ENCODE measurements at places on chromosomes 3 and 15.

DNA sequence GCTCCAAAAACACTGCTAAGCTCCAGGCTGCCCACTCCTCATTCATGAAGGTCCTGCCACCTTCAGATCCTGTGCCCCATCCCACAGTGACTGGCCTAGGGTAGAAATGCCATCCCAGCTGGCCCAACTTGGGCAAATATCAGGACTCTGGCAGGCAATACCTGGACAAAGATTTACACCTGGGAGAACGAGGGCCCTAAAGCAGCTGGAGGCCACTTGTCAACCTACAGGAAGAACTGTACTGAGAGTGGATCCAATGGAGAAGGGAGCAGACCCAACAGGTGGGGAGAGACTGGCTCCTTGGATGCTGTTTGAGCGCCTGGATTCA lies 57.1 kb upstream of the GATA2 start:
- H3K4me1 ChIP-seq = peaks cover 58% of the 10 kb centered on the region
- H3K4me3 ChIP-seq = no peak overlapping the region

DNA sequence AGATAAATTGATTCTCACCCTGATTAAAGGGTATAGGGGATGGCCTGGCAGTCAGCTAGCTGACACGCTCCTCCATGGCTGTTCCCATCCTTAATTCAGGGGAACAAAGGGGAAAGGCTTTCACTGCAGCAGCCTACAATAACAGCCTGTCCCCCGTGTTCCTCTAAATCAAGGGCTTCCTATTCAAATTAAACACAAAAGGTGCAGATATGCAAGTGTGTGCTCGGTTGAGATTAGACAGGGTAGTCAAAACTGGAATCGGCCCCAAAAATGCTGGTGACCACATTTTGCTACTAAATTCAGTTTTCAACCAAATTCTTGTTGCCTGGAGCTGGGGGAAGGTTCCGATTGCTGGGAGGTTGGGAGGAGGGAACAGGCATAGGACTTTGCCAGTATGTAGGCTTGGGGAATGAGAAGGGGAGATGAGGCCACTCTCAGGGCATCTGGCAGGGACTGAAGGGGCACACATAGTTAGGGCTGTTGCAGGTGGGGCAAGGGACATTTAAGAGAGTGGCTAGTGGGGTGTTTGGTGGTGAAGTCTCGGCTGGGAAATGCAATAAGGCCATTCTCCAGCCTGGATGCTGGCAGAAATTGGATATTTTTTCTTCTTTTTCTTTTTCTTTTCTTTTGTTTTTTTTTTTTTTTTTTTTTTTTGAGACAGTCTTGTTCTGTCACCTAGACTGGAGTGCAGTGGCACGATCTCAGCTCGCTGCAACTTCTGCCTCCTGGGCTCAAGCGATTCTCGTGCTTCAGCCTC lies 32.9 kb upstream of the CTSH start:
- DNase-seq = no peak
- peaks cover 19% of the 10 kb centered on the region for H3K27me3 ChIP-seq
- peaks cover 8% of the 10 kb centered on the region for H3K4me1 ChIP-seq
- no peaks in the 10 kb centered on the region for H3K36me3 ChIP-seq
- no peak overlapping the region for H3K4me3 ChIP-seq

- no peak overlapping the region for H3K4me3 ChIP-seq
- no peak for DNase-seq
- no peak overlapping the region for H3K27ac ChIP-seq
- H3K36me3 ChIP-seq = no peaks in the 10 kb centered on the region
- H3K27me3 ChIP-seq = peaks cover 2% of the 10 kb centered on the region
Observed at GRCh38 chr3:127754411-127755304, 67.7 kb downstream of the MGLL start.

GRCh38 chr3:127035677-127036076 lies 52.8 kb downstream of the PLXNA1 start:
- DNase-seq = no peak
- peaks cover 4% of the 10 kb centered on the region for H3K27me3 ChIP-seq
- no peak overlapping the region for H3K27ac ChIP-seq
- no peaks in the 10 kb centered on the region for H3K4me1 ChIP-seq
- no peak overlapping the region for H3K4me3 ChIP-seq
- peaks cover 10% of the 10 kb centered on the region for H3K36me3 ChIP-seq
